ENCODE measurements at places on chromosomes 2 and 18.

GRCh38 chr18:54766634-54767033 lies 61.6 kb upstream of the RAB27B start:
- no peak for DNase-seq

DNA sequence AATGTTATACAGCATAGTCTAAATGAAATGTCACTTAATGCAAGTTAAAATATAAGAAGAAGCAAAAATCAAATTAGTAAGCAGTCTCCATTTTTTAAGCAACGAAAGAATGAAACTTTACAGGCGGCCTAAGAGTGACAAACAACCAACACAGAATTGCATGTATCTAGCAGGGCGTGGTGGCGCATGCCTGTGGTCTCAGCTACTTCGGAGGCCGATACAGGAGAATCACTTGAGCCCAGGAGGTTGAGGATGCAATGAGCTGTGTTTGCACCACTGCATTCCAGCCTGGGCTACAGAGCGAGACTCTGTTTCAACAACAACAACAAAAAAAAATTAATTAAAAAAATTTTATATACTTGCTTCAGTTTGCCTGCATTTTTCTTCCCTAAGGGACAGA lies 16.6 kb downstream of the RBMS1 start:
- DNase-seq = no peak

GRCh38 chr2:156518138-156518537 lies 82.0 kb downstream of the GPD2 start:
- DNase-seq = no peak

GRCh38 chr2:198045227-198045626 lies 240.8 kb downstream of the PLCL1 start:
- no peak for DNase-seq

- no peak for DNase-seq
Measured at GRCh38 chr18:49613141-49613640, 51.3 kb downstream of the LIPG start.

- no peak for DNase-seq
Measured at GRCh38 chr2:159399716-159400415, 113.4 kb upstream of the WDSUB1 start.

GRCh38 chr18:8657873-8658470 lies 47.4 kb upstream of the MTCL1 start:
- DNase-seq = no peak

DNA sequence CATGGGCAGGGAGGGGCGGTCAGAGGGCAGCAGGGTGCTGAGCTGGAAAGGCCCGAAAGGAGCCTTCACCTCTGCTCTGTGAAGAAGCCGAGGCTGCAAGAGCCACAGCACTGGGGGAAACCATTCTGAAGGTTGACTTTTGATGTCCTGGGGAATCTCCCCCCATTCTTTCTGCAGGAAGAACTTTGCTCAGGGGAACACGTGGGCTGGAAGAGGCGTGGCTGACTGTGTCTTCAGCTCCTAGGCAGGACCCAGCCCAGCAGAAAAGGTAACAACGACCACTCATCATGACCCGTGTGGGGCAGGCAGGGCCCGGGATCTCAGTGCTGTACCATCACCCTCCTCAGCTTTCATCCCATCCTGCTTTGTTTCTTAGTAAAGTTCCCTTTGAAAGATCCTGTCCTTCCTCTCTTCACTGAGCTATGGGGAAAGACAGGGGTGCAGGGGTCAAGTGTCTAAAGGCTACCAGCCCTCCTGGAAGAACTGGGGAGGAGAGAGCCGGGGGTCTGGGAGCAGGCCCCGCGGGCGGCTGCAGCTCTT lies 312.7 kb downstream of the CELF4 start:
- DNase-seq = no peak

DNA sequence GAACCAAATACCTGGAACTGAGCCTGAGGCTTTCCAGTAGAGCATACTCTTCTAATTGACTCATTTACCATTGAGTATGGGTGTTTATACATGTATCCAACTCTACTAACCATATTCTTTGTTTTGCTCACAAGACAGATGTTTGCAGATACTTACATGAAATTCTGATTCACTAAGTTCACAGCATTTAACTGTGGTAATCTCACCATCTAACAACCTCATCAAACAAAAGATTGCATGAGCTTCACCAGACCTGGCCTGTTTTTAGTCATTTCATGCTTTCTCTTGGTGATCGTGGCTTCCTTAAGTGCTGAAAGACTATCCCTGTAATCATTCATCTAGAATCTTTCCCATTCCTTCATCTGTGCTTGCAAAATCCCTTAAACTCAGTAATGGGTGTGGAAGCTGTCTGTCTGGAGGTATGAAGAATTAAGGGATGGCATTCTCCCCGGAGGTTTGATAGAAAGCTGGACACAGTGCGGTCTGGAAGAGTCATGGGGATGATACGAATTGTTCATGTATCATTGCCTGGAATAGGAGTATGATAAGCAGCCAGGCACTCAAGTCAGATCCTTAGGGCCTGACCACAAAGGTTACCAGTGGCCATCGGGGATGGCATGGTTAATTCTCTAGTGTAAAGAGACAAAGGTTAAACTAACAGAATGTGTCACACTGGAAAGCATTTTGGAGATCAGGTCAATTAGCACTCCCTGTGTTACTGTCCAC lies 42.0 kb upstream of the IL1R1 start:
- no peak for DNase-seq

- no peak for DNase-seq
Measured at GRCh38 chr2:39470580-39470979, 33.5 kb upstream of the MAP4K3 start.

DNA sequence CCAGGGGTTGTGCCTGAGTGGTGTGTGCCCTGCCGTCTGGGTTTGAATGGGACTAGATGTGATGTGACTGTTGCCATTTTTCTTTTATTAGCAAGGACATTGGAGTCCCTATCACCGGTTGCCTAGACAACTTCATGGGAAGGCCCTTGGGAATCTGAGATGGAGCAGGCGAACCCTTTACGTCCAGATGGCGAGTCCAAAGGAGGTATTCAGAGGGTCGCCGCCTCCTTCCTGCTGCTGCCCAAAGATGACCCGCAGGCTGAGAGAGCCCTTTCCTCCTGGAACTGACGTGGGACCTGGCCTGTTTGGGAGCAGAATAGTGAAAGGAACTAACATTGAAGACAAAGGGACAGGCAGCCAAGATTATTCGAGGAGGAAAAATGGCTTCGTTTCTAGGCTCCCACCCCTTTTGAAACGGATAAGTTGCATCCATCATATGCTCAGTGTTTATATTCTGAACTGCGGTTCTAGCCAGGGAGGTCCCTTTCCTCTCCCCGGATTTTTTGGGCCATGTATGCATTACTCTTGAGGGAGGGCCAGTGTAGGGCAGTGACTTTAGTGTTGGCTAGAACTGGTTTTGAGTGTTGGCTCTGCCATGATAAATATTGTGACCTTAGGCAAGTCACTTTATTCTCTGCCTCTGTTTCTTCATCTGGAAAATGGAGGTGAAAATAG lies 673 bp downstream of the CENPO start:
- DNase-seq = no peak

DNA sequence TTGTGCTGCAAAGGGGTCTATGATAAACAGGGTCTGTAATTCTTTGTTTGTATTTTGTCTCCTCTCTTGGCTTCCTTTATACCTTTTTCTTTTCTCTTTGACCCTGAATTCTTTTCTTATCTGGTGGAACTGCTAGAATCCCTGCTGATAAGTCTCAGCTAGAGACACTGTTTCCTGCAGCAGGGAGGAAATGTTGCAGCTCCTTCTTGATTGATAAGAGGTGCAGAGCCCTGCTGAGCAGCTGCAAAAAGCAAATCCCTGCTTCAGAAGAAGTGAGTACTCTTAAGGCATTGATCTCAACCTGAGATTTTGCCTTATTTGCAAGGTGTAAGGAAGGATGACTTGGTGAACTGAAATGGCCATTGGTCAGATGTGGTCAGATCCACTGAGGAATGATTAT lies 167.8 kb downstream of the NUP35 start:
- DNase-seq = no peak

DNA sequence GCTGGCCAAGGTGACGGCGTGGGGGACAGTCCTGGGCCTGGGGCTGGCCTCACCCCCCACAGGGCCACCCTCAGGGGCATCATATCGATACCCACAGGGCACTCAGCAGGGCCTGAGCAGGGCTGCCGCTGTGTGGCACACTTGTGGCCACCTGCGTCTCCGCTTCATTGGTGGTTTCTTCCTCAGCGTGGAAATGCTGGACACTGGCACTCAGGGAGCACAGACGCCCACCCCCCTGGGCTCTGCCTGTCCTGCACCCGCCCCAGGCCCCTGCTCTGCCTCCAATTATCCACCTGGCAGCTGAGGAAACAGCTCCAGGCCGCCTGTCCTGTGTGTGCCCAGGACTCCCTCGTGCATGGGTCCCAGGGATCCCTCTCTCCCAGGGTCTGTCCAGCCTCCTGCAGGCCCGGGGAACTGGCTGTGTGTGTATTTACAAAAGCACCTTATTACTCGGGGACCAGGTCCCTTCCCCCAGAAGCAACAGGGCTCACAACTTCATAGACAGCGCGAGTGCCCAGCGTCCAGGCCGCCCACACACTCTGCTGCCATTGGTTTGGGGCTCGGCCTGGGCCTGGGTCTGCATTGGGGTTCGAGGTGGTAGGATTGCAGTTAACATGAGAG lies 13.1 kb downstream of the CROCC2 start:
- DNase-seq = peak; percentile 53

DNA sequence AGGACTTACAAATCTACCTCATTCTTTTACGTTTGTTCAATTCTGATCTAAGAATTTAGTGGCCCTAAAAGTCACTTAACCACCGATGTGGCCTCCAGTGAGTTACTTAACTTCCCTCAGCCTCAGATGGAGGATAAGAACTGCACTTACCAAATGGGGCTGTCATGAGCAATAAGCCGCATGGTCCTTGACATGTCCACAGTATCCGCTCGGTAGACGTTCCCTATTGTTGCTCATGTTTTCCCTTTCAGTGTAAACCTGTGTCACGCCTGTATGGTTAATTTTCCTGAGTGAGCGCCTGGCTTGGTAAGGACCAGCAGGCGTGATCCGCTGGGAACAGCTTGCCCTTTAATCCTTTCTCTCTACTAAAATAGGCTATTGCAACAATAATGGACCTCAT lies 20.3 kb downstream of the SEC11C start:
- no peak for DNase-seq

- no peak for DNase-seq
Measured at GRCh38 chr2:239531456-239532241, 130.8 kb upstream of the HDAC4 start.

All from Right ventricle myocardium inferior (tissue), 1 donor.